ENCODE measurements at places on chromosomes 7 and 10.

DNA sequence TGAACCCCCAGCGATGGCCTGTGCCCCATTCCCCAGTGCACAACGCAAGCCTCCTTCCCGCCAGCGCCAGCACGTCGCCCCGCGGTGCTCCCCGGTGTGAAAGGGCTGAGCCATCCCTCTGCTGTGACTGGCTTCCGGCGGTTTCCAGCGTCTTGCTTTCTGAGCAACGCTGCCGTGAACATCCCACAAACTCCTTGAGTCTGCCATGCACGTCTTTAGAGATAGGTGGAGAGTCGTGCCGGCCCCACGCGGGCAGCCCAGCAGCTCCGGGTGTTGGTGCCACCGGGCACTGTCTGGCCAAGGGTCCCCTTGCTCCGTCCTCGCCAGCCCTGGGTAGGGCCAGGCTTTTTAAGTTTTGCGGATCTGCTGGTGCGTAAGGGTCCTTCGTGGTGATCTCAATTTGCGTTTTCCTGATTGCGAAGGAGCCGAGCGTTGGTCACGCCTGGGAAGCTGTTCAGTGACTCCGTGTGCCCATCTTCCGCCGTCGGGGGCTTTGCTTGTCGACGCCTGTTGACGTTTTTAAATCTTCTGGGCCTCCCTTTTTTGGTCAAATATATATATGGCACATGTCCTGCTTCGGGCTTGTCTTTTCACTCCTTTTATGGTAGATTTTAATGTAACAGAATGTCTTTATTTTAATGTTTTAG is 70.6 kb downstream of the FOXL3 start:
- no peak for DNase-seq

DNA sequence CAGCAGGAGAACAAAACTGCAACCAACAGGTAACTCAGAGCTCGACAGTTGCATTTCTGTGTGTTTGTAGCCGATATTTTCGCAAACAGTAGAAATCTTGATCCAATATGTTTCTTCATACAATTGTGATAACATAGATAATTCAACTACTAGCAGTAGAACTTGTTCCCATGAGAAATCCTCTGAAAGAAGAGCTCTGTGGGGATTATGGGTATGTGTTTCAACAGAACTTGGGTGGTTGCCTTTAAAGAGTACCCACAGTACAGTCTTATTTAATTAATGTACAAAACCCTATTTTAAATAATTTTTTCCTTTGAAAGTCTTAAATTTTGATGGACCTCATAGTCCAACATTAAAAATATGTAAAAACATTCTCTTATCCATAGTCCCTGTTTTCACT is 266.1 kb downstream of the PARD3 start:
- no peak for DNase-seq

- DNase-seq, result no peak
Observed at GRCh38 chr7:7675686-7676085, 35.1 kb downstream of the UMAD1 start.

GRCh38 chr7:77320137-77320536 is 96.0 kb downstream of the GSAP start:
- DNase-seq, result no peak

GRCh38 chr10:132570771-132571649 is 33.4 kb downstream of the INPP5A start:
- DNase-seq, result no peak

DNA sequence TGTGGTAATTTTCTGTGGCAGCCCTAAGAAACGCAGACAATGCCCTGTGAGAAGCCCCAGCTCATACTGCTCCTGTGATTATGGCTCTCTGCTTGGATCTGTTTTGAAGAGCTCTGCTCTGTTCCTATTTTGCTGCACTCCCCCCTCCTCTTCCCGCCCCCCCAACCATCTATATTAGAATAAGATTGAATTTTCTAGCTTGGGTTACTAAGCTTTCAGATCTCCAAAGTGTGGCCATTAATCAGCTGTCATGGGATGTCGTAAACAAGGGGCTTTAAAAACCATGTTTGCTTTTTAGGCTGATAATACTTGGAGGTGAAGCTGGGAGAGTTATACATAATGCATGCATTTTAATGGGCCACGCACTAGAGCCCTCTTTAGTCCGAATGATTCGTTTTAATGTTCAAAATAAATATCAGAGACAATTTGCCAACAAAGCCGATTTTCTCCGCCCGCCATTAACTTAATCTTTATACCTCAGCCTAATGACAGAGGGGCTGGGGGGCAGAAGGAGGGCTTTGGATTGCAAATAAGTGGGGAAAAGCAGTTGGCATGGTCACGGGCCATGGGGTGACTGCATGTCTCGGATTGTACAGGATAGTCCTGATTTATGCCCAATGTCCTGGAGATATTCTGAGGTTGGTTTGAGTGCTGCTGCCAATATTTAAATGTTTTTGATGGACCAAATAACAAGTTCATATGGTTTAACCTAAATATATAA is 165.5 kb downstream of the RPS24 start:
- DNase-seq, result no peak

GRCh38 chr10:56104487-56104886 is 256.6 kb downstream of the ZWINT start:
- DNase-seq, result no peak

- DNase-seq, result no peak
Observed at GRCh38 chr7:147638566-147638965, 952.0 kb upstream of the C7orf33 start.

- DNase-seq, result no peak
Observed at GRCh38 chr7:148979827-148980226, 48.5 kb downstream of the PDIA4 start.

DNA sequence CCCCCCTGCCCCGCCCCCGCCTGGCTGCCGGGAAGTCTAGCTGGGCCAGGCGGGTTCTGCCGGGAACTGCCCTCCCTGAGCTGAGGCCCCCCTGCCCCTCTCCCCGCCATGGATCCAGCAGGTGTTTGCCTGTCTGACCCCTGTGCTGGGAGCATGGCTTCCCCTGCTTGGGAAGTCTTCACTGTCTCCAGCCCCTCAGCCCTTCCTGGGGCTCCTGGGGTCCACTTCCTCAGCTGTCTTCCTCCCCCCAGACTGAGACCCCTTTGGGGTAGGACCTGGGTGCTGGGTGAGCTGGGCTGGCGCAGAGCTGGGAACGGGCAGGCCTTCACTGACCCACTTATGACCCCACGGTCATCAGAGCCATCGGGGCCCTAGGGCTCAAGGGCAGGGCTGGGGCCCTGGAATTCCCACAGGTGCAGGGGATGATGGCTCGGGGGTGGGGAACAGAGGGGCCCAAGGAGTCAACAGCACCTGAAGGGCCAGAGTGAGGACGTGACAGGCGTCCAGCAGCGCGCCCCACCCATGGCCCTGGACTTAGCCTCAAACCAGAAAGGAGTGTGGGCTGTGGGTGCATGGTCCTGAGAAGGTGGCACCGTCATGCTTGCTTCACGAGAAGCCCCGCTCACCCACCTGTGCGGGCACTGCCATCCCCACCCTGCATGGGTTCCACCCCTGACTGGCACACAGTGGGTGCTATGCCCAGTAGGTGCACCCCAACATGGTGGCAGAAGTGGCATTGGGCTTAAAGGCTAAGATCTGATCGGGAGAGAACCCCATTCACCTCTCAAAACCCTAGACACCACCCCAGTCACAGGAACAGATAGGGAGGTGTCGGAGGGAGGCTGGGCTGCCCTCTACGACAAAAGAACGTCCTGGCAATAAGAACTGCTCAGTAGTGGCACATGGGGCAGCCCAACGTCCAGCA is 16.2 kb upstream of the TNRC18 start:
- no peak for DNase-seq

GRCh38 chr7:16347827-16348192 is 73.5 kb downstream of the CRPPA start:
- peak; percentile 6 for DNase-seq

- no peak for DNase-seq
Observed at GRCh38 chr7:142892951-142893350, 7.4 kb upstream of the TRPV6 start.

DNA sequence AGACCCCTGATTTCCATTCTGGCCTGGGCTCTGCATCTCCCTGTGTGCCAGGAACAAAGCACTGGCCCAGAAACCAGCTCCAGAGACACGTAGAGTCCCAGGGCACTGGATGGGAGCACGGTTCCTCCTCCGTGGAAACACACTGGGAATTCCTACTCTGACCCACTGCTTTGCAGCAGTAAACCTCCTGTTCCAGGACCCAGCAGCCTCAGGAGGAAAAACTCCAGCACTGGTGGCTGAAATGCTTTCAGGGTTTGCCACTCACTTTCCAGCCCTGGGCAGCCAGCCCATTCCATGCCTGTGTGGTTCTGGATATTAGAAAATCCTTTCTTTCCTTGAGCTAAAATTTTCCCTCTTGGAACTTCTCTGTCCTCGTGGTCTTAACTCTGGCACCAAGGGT is 58.0 kb downstream of the FAM171A1 start:
- no peak for DNase-seq

DNA sequence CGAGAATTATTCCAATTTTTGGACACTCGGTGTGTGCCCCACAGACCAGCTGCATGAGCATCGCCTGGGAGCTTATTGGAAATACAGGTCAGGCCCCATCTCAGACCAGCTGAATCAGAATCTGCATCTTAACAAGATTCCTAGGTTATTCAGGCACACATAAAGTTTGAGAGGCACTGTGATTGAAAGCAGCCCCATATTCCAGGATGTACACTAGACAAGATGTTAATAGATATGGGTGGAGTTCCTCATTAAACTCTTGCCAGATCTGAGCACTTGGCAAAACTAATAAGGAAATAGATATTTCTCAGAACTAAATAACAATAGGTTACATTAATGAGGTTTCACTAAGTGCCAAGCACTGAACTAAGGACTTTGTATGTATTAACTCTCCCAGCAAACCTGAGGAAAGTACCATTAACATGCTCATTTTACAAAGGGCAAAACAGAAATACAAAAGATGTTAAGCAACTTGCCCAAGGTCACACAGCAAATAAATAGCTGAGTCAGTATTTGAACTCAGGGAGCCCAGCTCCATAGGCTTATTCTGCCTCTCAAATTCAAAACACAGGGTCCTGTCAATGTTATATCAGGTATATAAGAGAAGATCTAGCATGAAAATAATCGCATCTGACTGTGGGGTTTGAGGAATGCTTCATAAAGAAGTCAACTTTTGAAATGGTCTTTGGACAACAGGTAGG is 29.9 kb downstream of the PPP1R3C start:
- DNase-seq, result no peak

DNA sequence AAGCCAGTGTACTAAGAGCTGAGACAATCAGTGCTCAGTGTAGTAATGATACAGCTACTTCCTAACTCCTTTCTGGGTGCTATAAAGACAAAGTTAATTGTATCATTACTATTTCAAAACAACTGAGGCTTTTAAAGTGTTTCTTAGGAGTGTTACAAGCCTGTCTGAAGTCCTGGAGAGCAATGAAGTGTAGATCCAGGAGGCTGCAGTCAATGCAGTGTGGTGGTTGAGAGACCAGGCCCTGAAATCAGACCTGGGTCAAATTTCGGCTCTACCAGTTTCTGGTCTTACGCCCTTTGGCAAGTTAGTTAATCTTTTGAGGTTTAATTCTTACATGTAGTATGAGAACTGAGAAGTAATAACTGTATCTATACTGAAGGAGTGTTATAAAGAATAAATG is 387.0 kb downstream of the SDK1 start:
- no peak for DNase-seq

- DNase-seq, result no peak
Observed at GRCh38 chr10:131645756-131646155, 255.1 kb upstream of the PPP2R2D start.

DNA sequence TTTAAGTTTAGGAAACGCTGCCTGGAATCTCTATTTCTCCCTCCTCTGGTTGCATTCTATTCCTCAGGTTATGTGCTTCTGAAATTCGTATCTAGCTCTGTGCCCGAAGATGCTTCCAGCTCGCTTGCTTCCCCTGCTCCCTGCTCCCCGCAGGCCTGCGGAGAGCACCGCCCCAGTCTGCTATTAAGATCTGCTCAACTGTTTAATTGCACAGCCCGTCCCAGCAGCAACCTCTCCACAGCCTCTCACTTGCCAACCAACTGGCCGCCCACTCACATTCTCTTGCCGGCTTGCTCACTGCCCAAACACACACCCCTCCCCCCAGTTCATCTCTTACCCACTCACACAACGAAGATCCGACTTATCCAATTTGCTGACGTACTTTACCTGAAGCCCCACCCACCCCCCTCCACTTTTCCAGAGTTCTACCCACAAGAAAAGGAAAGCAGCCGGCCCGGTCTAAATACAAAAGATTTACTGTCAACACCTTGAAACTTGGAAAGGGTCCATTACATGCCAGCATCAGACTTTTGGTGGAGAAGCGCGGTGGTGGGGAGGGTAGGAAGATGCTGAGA is 167.3 kb upstream of the KLF14 start:
- peak; percentile 75 for DNase-seq

DNA sequence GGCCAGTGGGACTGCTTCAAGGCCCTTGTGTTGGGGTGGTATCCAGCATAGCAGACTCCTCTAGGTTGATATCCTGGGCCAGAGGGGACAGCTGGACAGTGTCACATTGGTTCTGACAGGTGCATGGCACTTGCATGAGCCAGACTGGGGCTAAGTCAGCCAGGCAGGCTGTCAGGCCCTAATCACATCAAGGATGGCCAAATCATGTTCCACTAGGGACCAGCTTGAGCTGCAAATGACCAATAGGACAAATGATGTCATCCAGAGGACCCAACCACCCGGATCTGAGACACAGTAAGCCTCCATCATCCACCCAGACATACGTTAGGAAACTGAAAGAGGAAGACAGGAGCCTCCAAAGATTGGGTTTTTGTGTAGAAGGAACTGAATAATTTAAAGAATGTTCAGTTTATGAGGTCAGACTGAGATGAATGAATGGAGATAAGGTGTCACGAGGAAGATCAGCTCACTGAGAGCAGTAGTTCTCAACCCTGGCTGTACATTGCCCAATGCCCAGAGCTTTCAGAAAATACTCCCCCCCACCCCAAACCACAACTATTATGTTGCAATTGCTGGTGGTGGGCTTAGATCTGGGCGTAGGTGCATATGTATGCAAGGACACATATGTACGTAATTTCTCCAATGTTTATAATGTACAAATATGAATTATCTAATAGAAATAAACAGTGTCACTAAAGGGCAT is 75.2 kb upstream of the INHBA start:
- DNase-seq, result no peak

DNA sequence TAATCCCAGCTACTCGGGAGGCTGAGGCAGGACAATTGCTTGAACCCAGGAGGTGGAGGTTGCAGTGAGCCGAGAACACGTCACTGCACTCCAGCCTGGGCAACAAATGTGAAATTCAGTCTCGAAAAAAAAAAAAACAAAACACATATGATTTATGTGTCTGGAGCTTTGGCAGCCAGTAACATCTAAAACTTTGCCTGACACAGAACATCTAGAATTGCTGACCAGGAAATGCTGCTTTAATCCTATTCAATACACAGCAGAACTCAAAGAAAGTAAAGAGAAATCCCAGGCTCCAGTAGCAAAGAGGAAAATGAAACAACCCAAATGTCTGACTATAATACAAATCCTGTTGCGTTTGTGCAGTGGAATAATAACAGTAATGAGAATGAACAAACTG is 4.5 kb upstream of the CCDC6 start:
- no peak for DNase-seq

- no peak for DNase-seq
Observed at GRCh38 chr7:27723085-27723484, 16.9 kb upstream of the TAX1BP1 start.
